ENCODE measurements at places on chromosomes 5 and 9.

DNA sequence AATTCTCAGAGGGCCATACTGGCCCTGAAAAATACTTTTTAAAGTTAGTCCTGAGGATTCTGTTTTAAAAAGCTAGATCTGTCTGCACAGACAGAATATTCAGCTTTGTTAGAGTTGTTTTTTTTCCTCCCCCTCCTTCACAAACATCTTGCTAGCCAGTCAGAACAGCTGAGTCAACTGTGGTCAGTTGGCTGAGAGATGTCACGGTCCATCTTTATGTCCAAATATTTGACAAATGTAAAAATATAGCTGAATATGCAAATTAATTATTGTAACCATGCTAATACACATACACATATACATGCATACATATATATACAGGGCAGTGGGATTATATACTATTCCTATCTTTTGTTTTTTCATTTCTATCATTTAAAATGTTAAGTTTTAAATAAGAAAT, 33.9 kb downstream of the UNC13B start:
- DNase-seq = no peak

GRCh38 chr5:107043665-107044064, 627.1 kb downstream of the EFNA5 start:
- no peak for DNase-seq

GRCh38 chr9:114250235-114250568, 72.7 kb upstream of the ORM1 start:
- DNase-seq = no peak

GRCh38 chr9:137580209-137580953, 1.7 kb upstream of the DPH7 start:
- DNase-seq = no peak

DNA sequence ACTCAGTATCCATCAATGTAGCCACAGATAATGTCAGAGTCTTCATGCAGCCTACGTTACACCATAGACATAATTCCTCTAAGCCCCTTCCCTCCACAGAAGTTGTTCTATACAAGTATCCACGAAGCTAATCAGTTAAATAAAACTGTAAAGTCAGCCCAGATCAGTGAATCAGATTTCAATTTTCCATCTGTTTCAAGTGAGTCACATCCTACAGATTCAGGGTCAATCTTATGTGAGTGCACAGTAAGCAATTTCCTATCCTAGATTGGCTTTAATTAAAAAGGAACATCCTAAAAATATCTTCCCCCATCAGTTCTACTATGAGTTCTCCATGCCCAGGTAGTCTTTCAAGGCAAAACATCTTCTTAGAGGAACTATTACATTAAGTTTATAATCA, 402.5 kb downstream of the EFNA5 start:
- no peak for DNase-seq

DNA sequence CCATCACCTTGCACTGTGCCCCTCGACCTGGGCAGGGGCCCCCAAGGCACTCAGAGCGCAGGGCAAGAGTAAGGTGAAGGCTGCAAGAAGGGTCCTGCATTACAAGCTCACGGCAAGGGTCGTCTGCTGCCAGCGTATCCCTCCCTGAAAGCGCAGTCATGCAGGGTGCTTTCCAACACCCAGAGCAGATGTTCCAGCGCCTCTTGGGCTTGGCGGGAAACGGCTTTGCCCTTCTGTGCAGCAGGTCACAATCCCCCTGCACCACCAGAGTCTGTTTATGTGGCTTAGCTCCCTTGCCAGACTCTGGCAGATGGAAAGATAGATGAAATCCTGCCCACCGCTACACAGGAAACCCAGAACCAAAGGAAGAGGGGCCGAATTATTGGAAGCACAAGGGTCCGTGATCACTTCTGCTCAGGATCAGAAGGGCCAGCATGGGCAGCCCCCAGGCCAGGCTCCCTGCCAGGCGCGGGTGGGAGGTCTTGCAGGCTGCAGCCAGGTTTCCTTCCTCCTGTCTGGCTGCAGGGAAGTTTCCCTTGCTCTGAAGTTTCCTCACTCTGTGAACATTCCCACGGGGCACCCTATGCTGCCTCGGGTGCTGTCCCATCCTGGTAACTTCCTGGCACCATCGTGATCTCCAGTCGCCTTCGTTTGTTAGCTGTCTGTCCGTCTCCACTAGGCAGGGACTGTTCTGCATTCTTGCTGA, 132.2 kb downstream of the ZNF354C start:
- no peak for DNase-seq

GRCh38 chr9:127938298-127938690, 640 bp upstream of the DPM2 start:
- DNase-seq = no peak

DNA sequence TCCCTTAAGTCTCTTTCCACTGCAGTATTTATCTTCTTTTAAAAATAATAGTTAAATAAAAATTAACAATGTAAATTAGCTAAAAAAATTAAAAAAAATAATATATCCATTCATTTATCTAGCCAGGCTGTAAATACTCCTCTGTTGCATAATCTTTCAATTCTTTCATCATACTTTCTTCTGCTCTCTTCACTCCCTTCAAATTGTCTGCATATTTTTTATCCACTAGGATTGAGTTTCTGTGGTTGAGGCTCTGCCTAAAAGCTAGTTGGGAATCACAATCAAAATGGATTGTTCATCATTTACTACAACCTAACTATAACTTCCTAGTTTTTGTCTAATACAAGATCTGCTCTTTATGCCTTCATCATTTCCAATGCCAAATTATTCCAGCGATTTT, 182.2 kb downstream of the PDE4D start:
- no peak for DNase-seq

GRCh38 chr5:136015966-136016650, 12.7 kb upstream of the TGFBI start:
- DNase-seq = no peak

DNA sequence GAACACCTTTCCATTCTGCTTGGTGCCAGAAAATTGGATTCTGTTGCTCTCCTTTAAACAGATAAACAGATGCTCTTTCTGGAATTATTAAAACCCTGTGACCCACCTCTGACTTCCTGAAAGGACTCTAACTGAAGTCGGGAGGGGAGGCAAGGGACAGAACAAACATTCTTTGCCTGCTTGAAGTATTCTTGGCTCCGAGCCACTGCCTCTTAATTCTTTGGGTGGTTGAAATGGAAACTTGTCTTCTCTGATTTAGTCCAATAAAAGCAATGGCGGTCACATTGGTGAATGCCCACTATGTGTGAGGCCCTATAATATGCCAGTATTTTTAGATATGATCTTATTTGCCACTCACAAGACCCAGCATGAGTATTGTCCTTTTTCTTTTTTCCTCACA, 236.8 kb downstream of the SLIT3 start:
- DNase-seq = no peak

DNA sequence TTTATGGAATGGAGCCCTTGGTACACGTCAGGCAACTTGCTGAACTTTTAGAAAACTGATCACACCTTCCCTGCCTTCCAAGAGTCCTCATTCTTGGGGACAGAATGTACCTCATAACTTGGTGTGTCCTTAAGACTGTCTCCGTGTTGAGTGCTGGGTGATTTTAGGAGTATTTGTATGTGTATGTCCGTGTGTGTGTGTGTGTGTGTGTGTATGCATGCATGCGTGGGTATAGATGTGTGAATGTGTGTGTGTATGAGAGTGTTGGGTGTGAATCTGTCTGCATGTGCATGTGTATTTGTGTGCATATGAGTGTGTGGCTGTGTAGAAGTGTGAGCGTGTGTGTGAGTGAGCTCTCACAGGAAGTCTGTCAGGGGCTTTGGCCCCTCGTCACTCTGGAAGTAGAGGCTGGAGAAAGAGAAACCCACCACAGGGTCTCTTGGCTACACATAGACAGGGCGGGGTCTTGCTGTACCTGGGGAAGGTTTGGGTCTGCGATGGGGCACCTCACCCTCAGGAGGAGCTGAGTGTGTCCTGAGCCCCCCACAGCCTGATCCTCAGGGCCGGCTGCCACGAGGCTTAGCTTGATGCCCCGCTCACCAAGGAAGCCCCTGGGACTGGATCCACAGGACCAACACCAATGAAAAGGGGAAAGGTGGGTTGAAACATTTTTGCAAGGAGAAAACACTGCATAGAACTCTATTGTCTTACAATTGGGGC, 33.1 kb upstream of the ANKRD33B start:
- DNase-seq = no peak

GRCh38 chr9:77502568-77502967, 145.6 kb downstream of the GNA14 start:
- DNase-seq = no peak

DNA sequence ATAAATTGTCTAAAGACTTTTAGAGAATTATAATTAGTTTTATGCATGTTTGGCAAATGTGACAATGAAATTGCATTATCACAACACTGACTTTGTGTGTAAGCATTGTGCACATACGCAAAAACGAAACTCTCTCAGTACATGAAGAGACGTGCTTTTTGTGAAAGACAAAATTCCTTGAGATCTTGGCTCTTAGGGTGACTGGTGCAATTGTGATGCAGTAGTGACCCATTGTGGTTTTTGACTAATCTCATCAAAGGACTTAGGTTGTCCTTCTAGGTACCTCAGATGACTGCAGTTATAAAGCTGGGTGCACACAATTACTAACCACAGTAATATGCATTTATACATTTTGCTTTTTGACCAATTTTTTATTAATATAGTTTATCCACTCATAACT, 25.3 kb upstream of the TYRP1 start:
- no peak for DNase-seq

DNA sequence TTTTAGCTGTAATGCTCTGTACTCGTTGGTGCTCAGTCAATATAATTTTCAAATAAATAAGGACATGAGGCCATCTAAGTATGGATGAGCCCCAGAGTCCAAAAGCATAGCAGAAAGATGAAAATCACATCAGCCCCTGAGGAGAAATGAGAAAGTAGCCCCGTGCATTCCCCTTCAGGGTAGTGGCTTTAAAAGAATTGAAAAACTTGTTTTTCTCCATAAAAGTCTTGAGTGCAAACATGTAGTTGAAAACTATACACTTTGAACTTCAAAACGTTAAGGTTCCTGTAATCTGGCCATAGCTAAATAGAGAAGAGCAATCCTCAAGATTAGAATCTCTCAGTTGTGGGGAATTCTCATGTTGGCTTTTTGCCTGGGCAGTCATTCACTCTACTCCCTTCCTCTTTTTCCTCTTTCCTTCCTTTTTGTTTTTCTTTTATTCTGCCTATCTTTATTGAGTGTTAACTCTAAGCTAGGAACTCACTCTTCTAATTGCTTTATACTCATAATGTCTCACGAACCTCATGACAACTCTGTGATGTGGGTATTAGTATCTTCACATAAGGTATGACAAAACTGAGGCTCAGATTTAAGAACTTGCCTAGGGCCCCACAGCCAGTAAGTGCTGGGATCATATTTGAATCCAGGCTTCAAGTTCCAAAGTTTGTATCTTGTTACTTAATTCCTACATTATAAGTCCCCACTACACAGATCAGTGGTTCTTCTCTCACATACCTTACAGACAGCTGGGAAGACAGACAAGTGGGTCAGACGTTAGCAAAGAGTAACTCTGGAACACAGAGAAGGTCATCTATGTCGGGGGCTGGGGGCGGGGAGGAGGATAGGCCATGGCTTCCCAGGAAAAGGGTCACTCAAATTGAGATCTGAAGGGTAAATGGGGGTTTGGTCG, 46.4 kb upstream of the ABCA1 start:
- no peak for DNase-seq

DNA sequence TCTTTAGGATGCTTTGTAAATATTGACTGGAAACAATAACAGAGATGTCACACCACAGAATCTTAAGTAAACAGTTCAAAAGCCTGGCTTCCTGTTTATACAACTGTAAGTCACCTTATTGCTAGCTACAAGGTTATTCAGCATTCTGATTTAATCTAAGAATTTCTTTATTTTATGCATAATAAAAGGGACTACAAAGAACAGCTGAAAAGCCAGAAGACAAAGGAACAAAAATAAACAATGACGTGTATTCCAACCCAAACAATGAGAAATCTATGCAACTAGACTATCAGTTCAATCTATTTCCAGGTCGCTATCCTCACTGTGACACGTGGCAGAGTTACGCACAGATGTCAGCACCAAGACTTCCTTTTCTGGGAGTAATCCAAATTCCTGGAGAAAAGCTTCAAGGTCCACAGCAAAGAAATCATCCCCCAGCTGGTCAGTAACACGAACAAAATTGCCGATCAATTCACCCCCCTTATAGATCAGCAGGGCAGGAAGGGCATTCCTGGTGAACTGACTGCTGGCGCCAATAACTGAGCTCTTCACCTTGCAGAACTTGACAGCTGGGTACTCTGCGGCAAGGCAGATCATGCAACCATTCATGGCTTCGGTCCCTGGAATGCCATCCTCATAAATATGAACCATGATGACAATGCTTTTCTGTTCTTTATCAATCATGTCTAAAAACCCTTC, 8.4 kb downstream of the PDCL start:
- DNase-seq = no peak

- no peak for DNase-seq
Measured at GRCh38 chr9:135038331-135038730, 49.1 kb upstream of the OLFM1 start.

GRCh38 chr9:115845648-115846312, 307.8 kb upstream of the PAPPA start:
- DNase-seq = no peak

DNA sequence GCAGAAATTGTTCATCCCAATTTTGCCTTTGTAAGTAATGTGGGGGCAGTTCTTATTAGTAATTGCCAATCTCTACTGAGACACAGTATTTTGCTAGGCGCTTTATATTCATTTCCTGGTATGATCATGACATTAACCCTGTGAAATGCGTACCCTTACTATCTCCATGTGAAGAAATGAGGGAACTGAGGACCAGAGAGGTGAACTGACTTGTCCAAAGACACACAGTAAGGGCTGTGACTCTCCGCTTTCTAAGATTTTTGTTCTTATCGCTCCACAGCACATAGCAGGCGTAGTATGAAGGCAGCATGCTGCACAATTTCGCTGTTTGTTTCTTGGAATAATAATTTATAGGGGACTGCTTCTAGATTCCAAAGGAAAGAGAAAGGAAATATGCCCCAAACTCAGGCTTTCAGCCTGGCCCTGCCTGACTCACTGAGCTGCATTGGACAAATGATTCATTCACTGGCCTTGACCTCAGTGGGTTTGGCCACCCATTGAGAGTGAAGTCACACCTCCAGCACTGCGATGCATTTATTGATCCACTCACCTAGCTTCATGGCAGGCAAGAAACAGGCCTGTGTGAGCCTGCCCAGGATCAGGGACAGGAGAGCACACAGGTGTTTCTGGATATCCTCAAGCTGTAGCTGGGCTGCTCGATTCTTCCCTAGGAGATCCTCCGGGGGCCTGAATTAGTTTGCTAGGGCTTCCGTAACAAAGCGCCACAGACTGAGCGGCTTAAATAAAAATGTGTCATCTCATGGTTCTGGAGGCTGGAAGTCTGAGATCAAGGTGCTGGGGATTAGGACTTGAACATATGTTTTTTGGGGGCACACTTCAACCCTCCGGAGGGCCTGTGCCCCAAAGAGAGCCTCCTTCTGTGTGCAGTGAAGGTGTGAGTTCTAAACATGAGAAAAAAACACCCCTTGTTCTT, 7.2 kb upstream of the DUSP1 start:
- DNase-seq = no peak

DNA sequence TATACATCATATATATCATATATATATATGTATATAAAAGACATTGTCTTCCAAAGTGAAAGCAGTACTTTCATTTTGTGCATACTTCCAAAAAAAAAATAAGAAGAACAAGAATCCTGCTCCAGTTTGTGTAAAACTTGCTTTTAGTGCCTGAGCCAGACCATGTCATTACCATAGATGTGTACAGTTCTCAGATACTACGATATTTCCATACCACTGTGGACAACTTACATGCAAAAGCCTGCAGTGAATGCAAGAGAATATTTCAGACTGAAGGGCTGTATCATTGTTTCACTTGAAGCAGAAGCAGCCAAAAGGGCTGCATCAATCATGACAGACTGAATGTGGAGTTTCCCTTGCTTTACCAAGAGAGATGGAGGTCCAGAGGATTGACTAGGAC, 72.6 kb upstream of the CYLC2 start:
- no peak for DNase-seq

All from stimulated activated CD4-positive, alpha-beta T cell treated with anti-CD3 and anti-CD28 coated beads, Interleukin-1b, Interleukin-23, amount 100 ng/mL, for 48 hours (primary cell).